ENCODE measurements at places on chromosomes 4 and X. TPM values are rescaled to one million over a fixed set of nuclear protein-coding genes. Genes with fewer than 3 reads are reported as not detected.

DNA sequence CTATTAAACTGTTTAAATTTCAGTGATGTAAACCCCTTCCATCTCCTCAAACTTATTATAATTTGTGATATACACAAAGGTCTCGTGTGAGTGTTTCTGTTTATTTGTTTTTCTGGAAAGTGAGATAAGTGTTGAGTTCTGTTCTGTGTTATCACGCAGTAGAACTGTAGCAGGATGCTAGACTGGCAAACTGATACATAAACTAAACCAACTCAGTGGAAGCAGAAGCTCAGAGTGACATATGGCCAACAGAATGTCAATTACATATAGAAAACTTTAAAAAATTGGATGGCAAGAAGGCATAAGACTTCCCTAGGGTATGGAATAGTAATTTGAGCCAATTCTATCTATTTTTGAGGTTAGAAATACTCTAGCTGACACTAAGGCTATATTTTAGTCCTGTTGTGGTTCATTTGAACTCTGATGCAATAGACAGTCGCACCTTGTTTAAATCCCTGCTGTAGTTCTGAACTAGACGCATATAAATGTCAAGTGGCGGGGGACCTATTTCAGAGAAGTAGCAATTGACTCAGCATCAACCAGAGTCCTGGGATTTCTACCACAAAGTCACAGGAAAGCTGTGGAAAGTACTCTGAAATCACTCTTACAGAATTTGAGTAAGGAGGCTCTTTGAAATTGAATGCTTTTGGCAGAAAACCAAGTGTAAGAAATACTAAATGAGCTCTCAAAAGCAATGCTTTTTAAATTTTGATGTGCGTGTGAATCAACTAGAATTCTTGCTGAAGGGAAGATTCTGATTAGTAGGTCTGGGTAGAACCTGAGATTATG is 294.4 kb downstream of the INPP4B start:
- no peak for DNase-seq

- no peak for DNase-seq
Measured at GRCh38 chr4:21678711-21679110, 269.9 kb downstream of the KCNIP4 start.

DNA sequence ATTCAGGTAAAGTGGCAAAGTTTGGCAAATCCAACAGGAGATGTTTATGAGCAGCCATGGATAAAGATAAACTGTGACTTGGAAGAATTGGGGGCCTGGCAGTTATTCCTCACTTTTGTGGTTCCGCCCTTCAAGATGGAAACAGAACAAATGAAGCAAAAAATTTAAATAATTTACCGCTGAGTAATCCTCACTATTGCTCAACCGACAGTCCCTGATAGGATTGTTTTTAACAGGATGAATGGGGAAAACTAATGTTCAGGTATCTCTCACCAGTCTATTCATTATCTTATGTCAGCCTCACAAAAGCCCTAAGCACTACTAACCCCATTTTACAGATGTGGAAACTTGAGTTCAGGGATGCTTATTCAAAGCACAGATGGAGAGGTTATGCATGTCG is 90.8 kb downstream of the FNIP2 start:
- no peak for DNase-seq

- no peak for DNase-seq
Measured at GRCh38 chrX:113747274-113747973, 836.5 kb upstream of the HTR2C start.

DNA sequence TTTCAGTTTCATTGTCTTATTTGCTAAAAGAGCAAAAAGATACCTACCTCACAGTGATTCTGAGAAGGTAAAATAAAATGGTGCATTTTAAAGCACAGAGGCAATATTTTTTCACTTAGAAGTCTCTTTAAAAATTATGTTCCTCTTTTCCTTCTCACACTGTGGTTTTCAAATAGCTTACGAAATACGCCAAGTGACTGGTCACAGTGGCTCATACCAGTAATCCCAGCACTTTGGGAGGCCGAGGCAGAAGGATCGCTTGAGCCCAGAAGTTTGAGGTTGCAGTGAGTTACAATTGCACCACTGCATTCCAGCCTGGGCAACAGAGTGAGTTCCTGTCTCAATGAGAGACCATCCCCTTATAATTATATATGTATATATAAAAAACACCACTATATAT is 372.6 kb downstream of the FBXO8 start:
- no peak for DNase-seq

DNA sequence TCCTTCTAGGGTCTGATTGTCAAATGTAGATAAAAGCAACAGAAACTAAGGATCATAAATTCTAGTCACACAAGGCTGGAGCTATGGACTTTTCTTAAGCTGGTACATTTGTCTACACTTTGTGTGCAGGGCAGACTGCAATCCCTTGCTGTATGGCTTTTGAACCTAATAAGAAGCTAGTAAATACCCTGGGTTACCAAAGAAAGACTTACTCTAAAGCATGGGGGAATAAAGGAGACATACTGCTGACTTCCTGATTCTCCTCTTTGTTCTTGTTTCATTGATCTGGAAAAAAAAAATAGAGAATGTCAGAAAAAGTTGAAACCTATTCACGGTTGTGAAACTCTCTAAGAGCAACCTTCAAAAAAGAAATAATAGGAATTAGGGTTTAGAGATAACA is 216.6 kb upstream of the TLL1 start:
- DNase-seq, result no peak

DNA sequence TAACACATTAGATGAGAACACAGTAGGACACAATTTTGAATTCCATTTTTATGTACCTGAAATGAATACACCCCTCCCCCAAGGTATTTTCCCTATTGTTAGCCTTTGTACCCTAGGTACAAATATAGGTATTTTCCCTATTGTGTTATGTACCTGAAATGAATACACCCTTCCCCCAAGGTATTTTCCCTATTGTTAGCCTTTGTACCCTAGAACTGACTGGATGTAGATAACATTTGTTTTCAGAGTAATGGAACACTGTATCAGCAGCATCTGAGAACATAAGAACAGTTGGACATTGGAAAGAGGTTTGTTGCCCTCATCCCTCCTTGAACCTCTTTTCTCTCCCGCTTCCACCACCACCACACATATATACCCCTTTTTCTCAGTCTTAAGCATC is 37.6 kb downstream of the YIPF6 start:
- no peak for DNase-seq

DNA sequence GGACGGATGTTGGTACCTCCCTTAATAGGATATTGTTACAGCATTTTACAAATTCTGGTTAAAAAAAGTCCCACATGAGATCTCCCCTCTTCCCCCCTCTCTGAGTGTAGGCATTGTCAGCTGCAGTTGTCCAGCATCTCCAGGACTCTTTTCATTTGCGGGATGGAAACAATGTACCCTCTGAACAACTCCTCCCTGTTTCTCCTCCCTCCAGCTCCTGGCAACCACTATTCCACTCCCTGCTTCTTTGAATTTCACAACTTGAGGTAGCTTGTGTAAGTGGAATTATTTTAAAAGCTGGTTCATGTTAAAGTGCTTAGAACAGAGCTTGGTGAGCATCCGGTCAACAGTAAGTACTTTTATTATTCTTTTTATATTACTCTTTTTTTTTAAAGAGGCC is 69.8 kb downstream of the TBL1X start:
- no peak for DNase-seq

- no peak for DNase-seq
Measured at GRCh38 chrX:85326234-85327059, 53.0 kb downstream of the POF1B start.

DNA sequence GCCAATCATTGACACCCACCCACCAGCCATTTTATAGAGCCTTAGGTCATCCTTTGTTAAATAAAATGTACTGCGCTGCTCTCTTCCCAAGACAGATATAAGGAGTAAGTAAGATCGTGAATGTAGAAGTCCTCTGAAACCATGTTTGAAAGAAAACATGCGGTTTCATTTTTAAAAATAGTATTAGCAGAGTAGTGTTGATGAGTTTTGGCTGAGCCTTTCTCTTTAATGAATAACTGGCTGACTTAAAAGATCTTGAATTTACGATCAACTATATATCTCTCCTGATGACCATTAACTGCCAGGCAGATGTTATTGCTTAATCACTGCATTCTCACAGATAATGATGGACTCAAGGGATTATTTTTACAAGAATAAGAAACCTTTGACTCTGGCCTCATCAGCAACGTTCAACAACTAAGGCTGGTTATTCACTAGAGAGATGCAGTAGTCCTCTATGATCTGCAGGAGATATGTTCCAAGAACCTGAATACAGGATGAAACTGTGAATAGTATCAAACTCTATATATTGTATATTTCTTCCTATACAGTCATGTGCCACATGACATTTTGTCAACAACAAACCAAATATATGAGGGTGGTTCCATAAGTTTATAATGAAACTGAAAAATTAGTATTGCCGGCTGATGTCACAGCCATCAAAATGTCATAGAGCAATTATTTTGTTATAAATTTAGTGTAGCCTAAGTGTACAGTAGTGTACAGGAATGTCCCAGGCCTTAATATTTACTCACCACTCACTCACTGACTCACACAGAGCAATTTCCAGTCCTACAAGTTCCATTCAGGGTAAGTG is 80.8 kb downstream of the FAM13A start:
- no peak for DNase-seq

GRCh38 chr4:8860892-8861575 is 10.6 kb downstream of the HMX1 start:
- DNase-seq, result no peak

UNC5C gene
- not detected for total RNA-seq

DNA sequence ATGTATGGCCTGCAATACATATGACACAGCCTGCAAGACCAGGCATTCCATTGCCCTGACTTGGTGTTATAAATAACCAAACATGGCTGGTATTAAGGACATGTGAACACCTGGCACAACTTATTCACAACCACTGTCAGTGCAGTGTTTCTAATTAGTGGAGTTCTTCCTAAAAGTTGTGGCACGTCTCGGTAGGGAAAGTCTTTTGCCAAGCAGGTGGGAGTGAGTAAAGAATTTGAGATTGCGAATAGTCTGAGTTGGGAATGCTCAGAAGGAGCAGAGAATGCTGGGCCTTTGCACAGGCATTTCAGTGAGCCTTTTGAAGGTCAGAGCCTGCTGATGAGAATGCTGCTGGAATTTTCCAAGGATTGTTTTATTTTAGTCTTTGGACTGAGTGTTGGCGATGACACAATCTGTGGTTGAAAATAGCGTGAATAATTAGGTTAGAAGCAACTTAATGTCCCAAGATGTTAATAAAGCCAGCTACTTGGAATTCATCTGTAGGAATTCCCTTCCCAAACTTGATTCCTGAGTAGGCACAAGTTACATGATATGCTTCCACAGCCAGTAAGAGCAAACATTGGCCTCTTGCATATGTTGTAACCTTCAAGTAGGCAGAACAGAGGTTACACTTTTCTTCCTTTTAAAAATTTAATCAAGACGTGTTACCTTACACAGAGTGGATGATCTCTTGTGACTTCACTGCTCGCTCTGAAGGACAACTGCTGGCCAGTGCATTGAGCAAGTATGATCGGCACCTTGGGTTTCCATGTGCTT is 83.6 kb upstream of the PGRMC2 start:
- no peak for DNase-seq

- peak; percentile 3 for DNase-seq
Measured at GRCh38 chr4:10080589-10081217, 35.9 kb downstream of the WDR1 start.

MAGEB1 gene
- total RNA-seq, result not detected

DNA sequence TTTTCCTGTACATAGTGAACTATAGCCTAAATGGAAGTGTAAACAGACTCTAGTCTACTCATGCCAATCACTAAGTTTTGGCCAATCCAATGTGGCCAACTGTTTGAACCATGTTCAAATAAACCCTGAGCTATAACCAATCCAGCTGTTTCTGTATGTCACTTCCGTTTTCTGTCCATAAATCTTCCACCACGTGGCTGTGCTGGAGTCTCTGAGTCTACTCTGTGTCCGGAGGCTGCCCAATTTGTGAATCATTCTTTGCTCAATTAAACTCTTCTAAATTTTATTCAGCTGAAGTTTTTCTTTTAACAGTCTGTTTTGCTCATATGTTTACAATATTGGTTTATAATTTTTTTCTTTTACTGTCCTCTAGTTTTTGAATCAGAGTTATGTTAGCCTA is 112.3 kb upstream of the BANK1 start:
- no peak for DNase-seq

DNA sequence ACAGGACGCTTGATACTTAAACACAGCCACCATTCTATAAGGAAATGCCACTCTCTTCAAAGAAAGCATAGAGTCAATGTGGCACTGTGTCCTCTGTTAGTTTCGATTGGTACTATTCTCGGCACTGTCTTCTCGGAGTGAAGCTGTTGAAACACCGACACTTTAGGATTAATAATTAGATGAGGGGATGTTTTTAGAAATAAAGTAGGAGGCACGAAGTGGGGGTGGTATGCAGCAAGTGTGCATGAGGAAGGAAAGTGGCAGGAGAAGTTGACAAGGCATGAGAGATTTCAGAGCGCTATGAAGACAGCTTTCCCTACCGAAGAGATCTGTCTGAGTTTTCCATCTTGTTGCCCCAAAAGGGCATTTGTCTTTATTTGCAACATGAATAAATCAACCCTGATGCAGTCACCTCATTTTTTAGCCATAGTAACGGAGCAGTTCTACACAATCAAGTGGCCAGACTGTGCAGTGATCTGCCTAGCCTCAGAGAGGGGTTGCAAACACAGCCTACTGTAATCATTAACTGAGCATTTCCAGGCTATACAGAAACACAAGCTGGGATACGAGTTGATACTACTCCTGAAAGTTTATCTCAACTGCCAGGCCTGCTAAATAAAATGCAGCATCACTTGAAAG is 8.3 kb downstream of the GPRIN3 start:
- no peak for DNase-seq

- DNase-seq, result no peak
Measured at GRCh38 chr4:42637867-42638266, 19.0 kb downstream of the ATP8A1 start.

TMEM154 gene
- 18.1 TPM for total RNA-seq

- no peak for DNase-seq
Measured at GRCh38 chr4:11264841-11265240, 163.9 kb downstream of the HS3ST1 start.

DNA sequence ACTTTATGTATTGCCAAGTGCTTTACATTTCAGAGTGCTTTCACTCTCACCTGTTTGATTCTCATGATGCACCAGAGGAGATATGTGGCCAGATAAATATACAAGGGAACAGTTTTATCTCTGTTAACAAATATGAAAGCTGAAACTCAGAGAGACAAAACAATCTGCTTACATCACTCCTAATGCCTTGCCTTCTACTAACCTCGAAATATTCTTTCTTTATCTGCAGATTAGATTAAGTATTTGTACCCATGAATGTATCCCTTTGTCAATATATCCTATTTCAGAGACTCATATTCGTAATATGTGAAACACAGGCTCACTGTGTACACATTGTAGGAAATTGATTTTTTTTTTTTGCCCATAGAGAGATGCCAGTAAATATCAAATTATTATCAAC is 178.1 kb downstream of the NWD2 start:
- no peak for DNase-seq

ETDA gene
- not detected for total RNA-seq

- no peak for DNase-seq
Measured at GRCh38 chr4:65014078-65014477, 604.8 kb upstream of the TECRL start.

- no peak for DNase-seq
Measured at GRCh38 chrX:98480606-98481005, 1596.9 kb downstream of the RPA4 start.

MAGEA1 gene
- not detected for total RNA-seq
